Lower lobe of right lung (tissue), 2 donors: ENCODE measurements at places on chromosomes 6 and 20.

DNA sequence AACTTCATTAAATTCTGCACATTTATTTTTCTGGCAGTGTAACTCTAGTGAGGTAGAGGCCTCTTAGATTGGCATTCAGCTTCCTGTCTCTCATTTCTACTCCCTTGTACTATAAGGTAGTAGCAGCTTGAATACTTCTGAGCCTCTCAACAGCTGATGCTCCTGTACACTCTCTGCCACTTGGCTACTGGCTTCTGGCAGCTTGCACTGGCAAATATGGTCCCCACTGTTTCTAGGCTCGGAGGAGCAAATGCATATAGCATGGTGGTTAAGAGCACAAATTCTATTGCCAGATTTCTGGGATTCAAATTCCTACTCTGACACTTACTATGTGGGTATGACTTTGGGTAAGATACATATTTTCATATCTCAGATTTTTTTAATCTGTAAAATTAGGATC lies 292.8 kb upstream of the ADGRB3 start:
- no peak for DNase-seq

- no peak for DNase-seq
Observed at GRCh38 chr6:36333931-36334725, 2.6 kb downstream of the BNIP5 start.

DNA sequence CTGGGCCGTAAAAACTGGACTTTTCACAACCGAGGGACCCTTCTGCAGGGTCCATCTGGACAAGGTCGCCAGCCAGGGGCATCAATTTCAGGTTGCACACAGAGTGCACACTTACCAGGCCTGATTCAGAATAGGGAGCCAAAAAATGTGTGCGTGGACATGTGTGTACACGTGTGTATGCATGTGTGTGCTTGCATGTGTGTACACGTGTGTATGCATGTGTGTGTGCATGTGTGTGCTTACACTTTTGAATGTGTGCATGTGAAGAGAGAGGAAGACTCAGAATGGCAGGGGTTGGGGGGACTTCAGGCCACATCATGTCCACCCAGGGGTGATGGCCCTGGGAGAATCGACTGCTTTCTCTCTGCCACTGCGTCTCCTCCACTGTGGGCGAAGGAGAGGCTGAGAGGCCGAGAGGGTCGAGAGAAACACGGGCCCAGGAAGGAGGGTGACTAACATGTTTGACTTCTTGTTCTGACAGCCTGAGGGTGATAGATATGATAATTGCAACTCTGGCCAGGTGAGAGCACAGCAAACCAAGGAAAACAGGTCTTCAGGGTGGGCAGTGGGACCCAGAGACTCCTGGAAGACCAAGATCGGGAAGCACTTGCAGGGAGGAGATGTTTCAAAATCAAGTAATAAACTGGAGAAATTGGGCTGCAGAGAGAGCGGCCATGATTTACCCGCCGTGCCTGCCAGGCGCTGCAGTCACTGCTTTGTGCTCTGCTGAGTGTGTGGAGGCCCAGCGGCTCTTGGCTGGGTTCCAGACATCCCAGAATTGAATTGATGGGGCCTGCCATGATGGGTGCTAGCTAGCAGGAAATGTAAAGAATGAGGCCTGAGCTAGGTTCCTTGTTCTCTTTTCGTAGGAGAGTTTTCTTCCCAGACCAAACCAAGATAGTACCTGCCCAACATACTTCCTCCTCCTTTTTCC lies 310.8 kb downstream of the QKI start:
- no peak for DNase-seq

- DNase-seq = no peak
Observed at GRCh38 chr6:155505608-155505989, 50.0 kb upstream of the NOX3 start.

DNA sequence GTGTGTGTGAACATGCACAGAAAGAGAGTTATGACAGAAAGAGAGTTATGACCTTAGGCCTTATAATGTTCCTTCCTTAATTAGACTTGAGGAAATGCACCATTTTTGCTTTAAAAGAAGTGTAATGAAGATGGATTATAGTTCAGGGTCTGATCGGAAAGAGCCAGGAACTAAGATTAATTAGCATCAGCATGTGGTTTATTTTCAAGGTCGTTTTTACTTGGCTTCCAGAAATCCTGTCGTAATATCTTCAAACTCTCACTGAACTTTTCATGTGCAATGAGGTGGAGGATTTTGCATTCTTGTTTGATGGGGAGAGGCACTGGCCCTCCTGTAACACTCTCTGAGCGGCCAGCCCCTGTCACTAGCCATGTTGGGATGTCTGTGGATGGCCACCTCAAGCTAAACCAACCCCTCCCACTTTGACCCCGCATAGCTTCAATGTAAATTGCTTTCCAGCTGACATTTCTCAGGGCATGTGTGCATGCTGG lies 116.8 kb downstream of the CDC5L start:
- no peak for DNase-seq

DNA sequence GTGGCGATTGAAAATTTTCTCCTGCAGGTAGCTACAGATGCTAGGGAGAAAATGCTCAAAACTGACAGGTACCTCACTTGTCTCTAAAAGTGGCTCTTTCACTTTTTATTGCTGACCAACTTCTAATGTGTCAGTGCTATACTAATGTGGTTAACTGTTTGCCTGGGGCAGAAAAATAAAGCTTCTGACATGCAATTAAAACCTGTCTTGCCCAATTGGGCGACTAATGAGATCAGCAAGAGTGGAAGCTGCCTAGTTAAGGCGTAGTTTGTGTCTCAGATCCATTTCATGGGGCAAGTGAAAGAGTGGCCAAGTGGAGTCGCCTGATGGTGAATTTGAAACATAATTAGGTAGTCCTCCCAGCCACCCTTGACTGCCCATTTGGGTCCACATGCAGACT lies 193.3 kb downstream of the TSHZ2 start:
- no peak for DNase-seq

DNA sequence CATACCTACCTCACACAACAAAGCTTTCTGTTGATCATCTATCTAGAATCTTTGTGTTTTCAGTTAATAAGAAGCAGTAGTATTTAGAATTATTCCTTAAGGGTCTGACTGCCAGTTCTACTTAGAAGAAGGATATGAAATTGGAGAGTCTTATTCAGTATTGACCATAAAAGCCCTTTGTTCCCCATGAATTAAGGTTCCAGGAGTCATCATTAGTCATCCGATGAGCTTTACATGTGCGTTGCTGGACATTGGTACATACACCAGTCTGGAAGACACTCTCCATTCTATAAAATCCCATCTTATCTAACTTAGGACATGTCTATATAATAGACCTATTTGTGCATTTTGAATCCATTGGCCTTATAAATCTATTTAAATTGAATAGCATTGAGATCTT lies 34.4 kb upstream of the RNF217 start:
- no peak for DNase-seq

DNA sequence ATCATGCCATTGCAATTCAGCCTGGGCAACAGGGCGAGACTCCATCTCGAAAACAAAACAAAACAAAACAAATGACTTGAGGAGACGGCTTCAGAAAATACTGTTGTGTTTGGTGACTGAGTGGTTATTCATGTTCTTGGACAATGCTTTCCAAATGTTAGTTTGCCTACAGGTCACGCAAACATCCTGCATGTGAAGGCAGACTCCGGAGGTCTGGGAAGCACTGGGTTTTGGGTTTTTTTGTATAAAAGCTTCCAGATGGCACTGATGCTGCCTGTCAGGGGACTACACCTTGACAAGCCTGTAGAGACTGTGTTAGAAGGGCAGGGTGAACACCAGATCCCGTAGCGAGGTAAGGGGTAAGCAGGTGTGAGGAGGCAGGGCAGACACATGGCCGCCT lies 81.7 kb downstream of the THBS2 start:
- DNase-seq = no peak

DNA sequence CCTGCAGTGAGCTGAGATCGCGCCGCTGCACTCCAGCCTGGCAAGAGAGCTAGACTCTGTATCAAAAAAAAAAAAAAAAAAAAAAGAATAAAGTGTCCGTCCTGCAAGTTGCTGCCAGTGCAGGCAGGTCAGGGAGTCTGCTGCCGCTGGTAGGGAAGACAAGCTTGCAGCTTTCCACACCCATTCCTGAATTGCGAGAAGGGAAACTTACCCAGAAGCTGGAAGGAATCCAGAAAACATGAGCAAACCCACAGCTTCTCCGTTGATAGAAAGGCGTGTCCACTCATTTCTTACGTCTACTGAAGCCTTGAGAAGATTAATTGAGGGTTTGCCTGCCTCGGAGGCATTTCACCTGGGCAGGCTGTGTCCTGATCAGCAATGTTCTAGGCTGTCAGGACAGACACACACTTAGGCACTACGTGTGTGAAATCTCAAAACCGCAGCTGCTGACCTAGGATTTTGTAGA lies 61.6 kb upstream of the DSP start:
- no peak for DNase-seq

GRCh38 chr6:45850378-45851033 lies 165.2 kb downstream of the CLIC5 start:
- DNase-seq = no peak

DNA sequence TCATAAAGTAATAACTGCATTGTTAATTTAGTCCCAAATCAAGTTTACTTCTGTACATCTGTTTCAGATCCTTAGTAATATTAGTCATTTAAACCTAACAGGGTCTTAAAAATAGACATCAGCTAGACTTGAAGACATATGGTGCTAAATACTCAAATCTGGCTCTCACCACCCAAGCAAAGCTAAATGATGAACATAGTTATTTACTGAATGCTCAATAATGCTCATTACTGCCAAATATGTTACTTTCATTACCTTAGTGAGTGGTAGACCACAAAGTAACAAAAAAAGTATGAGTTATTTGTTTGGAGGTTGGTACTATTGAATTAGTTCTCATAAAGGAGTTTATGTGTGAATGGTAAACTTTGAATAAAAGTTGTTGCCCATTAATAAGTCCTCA lies 502.1 kb downstream of the PKHD1 start:
- DNase-seq = no peak

- no peak for DNase-seq
Observed at GRCh38 chr20:34343458-34344211, 19.4 kb upstream of the ITCH start.

DNA sequence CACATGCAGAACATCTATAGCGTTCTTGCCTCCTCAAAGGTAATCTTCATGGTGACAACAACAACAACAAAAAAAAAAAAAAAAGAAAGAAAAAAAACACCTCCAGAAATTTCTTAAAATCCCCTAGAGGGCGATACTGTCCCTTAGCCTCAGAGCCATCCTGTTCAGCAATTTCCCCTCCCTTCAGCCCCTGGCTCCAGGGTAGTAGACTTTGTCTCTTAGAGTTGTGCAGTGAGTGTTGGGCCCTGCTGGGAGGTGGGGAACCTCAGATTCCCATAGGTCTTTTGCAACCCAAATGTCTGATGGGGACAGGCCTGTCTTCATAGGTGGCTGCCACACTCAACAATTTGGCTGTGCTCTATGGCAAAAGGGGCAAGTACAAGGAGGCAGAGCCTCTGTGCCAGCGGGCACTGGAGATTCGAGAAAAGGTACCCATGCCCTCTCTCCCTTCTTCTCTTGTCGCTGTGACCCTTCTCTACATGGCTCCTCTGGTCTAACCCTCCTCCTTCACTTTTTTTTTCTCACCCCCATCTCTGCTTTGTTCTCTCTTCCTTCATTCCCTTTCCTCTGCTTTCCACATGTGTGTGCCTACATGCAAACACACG lies 6.0 kb upstream of the PTK7 start:
- DNase-seq = no peak

DNA sequence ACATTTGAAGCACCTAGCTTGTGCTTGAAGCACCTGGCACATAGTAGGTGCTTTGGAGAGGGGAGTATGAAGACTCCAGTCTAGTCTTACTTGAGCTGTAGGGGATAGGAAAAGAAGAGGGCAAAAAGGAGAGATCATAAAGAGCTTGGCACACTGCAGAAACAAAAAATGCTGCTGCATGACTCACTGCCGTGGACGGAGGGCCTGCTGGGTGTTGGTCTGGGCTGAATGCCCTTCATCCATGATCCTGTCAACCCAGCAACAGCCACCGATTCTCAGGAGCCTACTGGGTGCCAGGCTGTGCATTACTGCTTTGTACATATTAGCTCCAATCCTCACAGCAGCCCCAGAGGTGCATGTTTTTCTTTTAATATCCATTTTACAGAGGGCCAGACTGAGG lies 6.0 kb downstream of the PDYN start:
- no peak for DNase-seq

- DNase-seq = no peak
Observed at GRCh38 chr20:44664131-44664530, 12.6 kb upstream of the ADA start.

DNA sequence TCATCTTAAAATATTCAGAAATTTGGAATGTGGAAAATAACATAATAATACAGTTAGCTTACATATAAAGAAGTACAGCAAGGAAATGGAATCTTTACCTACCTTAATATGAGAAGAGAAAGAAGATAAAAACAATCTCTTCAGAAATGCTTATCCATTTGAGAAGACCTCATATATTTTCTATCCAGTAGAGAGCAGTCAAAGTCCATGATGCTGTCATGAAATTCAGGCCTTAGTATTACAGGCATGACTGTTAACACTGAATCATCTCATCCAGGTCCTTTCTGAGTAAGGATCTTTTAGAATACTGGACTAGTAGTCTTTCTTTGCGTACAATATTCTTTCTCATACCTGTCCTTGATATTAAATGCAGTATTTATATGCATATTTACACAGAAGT lies 713.4 kb downstream of the CD109 start:
- no peak for DNase-seq

DNA sequence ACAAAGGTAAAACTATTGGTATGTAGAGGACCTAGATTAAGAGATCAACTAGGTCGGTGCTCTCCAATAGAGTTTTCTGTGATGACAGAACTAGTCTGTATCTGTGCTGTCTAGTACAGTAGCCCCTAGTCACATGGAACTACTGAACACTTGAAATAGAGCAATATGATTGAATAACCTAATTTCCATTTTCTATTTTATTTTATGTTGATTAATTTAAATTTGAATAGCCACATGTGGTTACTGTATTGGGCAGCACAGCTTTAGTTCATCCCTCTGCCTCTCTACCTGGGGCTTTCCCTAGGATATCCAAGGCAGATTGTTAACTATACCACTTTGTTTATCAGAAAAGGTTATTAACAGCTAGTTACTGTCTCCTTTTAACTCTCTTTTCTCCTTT lies 27.0 kb downstream of the FILIP1 start:
- DNase-seq = no peak

DNA sequence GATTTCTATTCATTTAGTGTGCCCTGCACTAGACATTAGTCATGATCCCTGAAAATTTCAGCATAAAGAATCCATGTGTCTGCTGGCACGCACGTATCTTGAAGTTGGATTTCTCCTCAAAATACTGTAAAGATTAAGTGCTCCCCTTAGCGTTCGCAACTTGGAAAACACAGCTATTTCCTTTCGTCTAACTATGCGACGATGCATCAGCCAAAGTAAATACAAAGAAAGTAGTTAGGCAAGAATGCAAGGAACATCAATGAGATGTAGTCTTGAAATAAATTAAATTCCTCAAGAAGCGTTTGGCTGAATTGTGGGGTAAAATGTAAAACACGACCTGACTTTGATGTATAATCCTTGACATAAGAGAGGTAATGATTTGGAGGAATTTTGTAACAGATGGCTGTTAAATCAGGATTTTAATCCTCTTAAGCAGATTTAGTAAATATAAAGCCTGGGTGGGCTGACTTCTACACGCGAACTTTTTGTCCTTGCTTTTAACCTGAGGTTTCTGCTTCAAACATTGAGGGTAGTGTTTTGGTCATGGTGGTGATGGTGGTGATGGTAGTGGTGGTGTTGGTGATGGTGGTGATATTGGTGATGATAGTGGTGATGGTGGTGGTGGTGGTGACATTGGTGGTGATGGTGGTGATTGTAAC lies 88.2 kb downstream of the FOXF2 start:
- DNase-seq = no peak
